ENCODE measurements at places on chromosomes 16 and 17.
A peak's percentile ranks its signal among the peaks of the same experiment; 100 is the strongest.

- no peak for DNase-seq
These were observed 100.2 kb downstream of the C16orf78 start for GRCh38 chr16:49473773-49474172.

- no peak for DNase-seq
These were observed 78.2 kb downstream of the CRISPLD2 start for GRCh38 chr16:84897911-84898377.

DNA sequence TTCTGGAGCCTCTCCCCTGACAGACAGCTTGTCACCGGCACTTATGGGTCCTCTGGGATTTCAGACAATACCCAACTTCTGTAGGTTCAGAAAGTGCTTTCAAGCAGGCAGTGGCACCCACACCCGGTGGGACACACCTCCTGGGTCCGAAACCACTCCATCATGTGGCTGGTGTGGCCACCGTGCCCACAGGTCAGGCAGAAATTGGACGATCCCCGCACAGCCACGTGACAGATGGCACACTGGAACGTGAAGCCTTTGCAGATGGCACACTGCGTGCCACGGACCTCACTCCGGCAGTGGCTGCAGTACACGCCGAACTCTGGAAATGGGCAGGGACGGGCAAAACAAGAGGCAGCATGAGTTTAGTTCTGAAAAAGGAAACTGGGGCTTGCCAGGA, 99.5 kb upstream of the FA2H start:
- DNase-seq, result no peak

DNA sequence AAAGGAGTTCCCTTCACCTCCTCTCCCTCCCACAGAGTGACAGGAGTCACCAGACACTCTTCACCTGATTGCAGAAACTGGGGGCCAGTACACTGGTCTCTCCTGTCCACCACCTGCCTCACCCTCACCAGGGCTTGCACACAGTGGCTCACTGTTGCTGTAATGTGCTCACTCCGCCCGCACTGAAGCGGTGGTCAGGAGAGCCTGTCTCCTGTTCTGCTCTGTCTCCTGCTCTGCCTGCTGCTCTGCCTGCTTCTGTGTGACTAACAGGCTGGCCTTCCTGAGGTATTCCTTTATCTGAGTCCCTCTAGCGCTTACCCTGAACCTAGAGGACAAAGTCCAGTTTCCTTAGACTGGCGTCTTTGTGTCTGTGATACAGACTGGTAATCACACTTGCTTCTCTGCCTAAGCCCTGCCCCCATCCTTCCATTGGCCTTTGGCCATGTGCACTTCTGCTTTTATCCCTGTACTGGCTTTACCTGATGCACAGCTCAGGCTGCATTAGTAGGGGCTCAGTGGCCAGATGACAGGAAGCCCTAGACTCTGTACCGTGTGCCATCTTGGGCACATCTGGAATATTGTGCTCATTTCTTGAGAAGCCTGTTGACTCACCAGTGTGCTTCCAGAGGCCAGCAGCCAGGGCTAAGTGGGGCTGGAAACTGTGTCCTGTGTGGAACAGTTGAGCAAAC, 13.3 kb downstream of the PROCA1 start:
- DNase-seq, result no peak

DNA sequence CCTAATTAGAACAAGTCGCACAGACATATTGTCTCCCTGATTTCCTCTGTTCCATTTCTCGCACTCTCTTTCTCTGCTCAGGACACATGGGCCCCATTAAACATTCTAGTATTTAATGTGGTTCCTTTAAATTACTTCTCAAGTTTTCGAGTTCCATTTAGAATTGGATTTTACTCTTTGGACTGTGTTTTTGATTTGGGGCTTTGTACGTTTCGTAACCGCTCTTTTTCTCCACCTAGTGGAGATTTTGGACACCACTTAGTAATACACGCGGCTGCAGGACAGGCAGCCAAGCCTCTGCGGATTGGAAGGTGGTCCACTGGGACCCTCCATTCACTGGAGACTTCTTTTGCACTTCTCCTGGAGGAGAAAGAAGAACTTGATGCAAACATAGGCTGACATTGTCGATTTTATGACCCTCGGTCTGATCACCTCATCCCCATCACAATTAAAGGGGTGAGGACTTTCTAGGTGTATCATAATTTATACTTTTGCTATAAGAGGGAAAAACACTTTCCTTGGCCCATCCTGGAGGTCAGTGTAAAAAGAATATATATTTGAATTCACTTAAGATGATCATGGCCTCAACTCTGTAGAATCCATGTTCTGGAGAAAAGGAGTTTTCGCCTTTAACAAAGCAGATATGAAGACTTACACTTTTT, 85.7 kb downstream of the NOG start:
- peak; percentile 63 for DNase-seq

- DNase-seq, result no peak
These were observed 82.3 kb upstream of the BCAR1 start for GRCh38 chr16:75333721-75334163.

DNA sequence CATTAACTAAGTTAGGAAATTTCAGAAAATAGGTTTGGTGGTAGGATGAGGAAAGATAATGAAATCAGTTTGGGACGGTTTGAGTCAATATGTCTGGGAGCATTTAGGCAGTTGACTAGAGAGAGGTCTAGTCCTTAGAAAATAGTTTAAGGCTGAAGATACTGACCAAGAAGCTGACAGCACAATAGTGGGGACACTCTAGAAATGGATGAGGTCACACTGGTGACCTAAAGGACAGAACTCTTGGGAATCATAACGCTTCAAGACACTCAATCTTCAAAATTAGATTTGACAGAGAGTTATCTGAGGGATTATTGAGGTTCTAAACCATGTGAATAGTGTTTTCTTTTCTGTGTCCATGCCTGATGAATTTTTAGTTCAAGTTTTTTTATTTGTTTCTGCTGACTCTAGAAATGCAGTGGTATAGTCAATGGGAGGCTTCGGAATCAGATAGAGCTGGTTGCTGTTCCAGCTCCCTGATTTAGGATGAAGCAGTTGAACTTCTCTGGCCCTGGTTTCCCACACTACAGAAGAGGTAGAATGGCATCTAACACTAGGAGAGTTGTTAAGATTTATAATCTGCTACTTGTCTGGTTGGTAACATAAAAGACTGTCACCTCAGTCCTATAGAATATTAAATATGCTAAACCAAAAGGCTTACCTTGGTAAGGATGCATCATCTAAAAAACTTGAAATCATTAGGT, 29.7 kb downstream of the MMD start:
- DNase-seq, result no peak

GRCh38 chr17:16470265-16470664, 21.7 kb downstream of the LRRC75A start:
- no peak for DNase-seq

DNA sequence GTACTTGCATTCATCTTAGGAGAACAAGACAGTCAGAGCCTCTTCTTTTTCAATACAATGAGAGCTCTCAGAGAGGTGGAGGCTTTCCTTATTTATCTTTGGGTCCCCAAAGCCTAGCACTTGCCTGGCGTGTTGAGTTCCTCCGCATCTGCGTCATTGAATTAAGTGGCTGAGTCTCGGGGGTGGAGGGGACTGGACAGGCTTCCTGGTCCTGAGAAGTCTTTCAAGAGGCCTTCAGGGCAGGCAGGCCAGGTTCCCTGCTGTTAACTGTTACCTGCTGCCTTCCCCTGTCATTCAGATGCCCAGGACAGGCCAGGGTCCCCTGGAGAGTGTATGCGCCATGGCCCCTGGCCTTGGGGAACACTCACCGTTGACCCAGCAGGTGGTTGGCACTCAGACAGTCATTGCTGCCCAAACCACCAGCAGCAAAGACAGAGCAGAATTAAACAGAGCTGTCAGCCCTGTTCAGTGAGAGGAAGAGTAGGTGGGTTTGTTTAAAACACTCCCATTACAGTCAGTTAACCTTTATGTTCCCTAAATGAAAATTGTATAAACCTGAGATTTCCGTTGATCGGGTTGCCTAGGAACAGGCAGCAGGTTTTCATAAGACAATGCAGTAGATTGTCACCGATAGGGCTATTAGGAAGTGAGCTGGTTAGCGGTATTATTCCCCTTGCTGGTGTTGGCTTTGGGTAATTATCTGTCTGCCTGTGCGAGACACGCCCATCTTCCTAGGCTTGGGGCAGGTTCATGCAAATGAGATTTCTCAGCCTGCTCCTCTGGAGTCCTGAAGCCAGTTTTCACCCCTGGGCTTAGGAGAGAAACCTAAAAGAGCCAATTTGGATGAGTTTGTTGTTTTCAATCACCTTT, 132.7 kb downstream of the CCDC182 start:
- no peak for DNase-seq

Data from left kidney (tissue), 8 donors.